ENCODE measurements at places on chromosomes 5 and 9.

DNA sequence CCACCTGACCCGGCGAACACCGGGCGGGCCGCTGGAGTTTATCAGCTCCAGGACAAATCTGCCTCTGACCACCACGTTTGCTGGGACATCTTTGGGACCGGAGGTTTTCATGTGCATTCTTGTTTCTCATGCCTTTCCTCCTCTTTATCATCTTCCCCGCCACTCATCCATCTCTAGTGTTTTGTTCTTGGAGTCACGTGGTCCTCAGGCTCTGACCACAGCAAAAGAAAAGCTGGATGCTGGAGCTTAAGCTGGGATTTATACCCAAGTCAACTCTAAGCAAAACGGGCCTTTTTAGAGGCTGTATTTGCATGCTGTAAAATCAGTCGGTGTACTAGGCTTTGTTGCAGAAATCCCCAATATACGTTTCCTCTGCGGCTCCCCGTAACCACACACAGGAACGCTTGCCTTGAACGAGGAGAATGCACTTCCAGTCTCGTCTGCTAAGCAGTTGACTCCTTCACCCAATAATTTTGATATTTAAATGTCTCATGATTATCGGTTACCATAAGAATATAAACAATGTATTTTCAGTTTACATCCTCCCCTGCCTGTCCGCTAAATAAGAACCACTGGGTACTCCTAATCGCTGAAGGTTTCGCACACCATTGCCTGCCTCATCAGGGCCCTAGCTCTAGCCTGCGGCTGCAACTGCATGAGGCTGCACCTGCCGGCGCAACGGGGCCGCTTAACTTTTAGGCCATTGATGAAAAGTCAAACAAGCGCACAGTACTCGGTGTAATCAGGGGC, 560 bp upstream of the NDUFS6 start:
- peak; percentile 29 for DNase-seq

- peak; percentile 47 for DNase-seq
Measured at GRCh38 chr5:136424835-136425584, 59.7 kb upstream of the TRPC7 start.

DNA sequence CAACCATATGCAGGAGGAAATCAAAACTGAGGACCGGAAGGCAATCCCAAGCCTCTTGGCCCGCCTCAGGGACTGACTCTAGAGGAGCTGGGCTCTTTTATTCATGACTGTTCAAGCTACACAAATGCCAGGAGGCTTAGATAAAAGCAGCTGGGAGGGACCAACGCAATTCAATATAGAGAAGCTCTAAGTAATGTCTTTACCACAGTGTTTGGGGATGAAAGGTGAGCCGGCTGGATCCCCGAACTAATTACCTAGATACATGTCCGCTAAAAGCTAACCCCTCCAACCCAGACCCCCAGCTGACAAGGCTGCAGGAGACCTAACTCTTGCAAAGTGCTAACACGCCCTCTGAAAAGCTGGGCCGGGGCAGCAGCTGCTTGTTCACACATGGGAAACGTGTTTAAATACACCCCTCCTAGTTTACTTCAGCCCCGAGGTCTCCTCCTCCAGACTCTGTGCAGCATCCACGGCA, 67.5 kb downstream of the TLE1 start:
- DNase-seq, result no peak

- no peak for DNase-seq
Measured at GRCh38 chr9:109894921-109895758, 115.1 kb downstream of the PALM2AKAP2 start.

GRCh38 chr5:180387798-180388197, 34.7 kb upstream of the GFPT2 start:
- DNase-seq, result no peak

DNA sequence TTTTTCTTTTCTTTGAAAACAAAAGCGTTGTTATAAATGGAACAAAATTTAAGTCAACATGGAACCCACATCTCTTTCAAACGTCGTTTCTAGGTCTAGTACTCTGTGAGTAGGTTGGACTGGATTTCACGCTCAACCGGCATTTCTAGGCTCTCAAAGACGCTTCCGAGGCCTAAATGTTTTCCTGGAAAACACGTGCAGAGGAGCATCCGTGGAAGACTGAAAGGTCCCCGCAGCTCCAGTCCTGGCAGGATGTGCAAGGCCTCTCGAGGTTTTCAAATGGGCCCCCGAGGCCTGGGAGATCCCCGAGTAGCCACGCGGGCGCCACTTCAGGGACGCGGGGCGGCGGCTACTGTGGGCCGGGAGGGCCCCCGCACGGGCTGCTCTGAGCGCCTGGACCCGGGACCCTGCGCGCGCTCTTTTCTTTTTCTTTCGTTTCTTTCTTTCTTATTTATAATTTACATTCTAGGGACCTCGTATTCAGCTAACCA, 4.2 kb upstream of the IRX2 start:
- DNase-seq, result no peak

DNA sequence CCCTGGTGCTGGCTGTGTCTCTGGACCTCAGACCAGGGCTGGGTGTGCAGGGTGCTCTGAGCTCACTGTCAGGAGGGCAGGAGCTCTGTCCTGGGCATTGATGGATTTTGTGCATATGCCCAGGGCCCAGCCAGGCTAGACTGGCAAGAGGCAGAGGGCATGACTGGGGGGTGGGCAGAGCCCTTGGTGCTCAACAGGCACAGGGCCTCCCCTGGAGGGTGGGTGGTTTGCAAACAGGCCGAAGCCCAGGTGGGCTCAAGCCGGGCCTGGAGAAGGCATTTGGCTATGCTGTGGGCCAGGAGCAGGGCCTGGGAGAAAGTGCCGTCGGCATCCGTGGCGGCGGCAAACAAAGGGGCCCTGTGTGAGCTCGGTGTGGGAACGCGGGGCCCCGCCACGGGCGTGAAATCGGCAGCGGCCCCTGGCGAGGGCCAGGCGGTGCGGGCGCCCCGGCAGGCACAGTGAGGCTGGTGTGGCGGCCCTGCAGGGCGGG, 1.9 kb upstream of the NRARP start:
- no peak for DNase-seq

GRCh38 chr9:121261755-121262154, 6.2 kb upstream of the GSN start:
- no peak for DNase-seq

GRCh38 chr5:32274548-32275395, 38.0 kb downstream of the MTMR12 start:
- no peak for DNase-seq

DNA sequence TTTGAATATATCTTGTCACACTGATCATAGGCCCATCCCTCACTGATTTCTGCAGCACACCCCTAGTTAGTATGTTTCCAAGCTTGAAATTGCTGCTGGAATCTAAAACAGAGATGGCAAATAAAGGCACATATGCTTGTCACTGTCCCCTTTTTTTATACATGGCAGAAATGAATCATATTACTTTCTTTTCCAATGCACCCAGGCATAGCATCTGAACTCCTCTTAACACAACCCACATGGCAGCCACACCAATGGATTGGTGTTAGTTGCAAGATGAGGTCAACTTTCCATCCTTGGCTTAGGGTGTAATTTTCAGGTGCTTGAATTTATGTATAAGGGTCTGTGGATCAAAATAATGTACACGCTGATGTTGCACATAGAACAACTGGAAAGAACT, 473.8 kb upstream of the ZNF608 start:
- no peak for DNase-seq

- no peak for DNase-seq
Measured at GRCh38 chr5:167478188-167478587, 813.3 kb upstream of the WWC1 start.

- DNase-seq, result no peak
Measured at GRCh38 chr5:168356592-168356991, 65.1 kb downstream of the WWC1 start.

- peak; percentile 87 for DNase-seq
Measured at GRCh38 chr5:96629774-96630173, 32.4 kb upstream of the CAST start.

DNA sequence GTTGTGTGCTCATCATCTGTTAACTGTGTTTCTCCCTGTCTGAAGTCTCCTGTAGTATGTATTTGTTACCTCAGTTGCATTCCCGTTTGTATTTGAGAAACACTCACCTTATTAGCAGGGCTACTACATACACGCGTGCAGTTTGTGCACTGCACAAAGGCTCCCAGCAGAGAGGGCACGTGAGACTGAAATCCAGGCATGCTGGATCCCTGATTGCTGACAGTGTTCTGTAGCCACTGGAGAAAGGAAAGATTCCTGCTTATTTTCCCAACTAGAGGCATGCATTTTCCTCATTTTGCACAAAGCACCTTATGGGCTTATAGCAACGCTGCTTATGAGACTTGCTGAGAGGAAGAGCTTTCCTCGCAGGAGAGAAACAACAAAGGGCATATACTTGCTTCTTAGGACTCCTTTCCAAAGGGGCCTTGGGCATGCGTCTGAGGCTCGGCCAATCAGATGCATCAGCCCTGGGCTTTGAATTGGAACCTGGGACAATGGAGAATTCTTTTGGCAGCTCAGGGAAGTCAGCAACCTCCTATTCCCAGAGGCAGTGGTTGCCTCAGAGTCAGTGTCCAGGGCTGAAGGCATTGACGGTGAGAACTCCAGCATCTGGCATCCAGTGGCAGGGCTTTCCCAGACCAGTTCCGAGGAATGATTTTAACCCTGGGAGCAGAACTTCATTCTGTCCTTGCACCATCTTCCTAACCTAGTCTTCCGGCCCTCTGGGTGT, 9.9 kb upstream of the MEGF10 start:
- peak; percentile 31 for DNase-seq

GRCh38 chr9:5578698-5579085, 50.2 kb upstream of the RIC1 start:
- no peak for DNase-seq

GRCh38 chr5:93092349-93093105, 488.5 kb downstream of the NR2F1-AS1 start:
- no peak for DNase-seq

GRCh38 chr9:91359734-91360470, 1.8 kb downstream of the AUH start:
- DNase-seq, result no peak

DNA sequence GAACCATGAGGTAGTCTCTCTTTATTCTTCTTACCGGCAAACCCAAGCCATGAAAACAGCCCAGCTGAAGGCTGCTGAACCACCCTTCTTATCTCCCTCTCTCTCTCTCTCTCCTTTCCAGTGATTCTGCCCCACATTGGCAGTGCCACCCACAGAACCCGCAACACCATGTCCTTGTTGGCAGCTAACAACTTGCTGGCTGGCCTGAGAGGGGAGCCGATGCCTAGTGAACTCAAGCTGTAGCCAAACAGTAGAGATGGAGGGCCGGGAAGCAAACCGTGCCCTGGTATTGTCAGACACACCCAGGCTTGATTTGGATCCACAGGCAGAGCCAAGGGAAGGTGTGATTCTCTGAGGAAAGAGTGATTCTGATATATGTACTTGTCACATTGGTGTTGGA, 14.0 kb downstream of the GRHPR start:
- DNase-seq, result no peak

DNA sequence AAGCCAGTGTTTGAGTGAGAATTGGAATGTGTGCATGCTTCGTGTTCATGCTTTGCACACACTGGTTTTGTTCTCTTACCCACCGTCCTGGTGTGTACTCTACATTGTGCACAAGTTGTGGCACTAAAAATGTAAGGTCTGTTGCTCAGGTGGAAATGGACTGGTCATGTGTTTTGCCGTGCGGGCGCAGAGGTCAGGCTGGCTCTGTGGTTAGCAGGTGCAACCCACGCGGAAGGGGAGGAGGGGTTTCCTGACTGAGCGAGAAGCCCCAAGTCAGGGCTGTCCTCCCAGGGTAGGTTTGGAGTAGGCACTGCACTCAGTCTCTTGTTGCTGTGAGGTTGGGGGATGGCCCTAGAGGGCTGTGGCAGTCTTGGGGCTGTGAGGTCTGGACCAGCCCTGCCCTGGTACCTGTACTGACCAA, 86.6 kb downstream of the EHMT1 start:
- no peak for DNase-seq

DNA sequence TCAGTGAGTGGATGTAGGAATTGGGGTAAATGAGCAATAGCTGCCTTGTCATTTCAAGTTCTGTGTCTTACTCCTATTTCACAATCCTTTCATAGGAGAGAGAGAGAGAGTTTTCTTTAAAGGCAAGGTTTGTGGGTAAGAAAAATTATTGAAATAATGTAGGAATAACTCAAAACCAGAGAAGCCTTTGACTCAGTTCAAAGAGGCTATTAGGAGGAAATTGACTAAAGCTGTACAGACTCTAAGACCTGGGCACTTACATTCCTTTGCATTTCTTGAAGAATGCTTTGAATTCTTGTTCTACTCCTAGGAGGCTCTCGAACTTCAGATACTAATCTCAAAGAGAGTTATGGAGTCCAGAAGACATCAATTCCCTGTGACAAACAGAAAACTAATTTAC, 257.1 kb downstream of the FBXL7 start:
- no peak for DNase-seq

DNA sequence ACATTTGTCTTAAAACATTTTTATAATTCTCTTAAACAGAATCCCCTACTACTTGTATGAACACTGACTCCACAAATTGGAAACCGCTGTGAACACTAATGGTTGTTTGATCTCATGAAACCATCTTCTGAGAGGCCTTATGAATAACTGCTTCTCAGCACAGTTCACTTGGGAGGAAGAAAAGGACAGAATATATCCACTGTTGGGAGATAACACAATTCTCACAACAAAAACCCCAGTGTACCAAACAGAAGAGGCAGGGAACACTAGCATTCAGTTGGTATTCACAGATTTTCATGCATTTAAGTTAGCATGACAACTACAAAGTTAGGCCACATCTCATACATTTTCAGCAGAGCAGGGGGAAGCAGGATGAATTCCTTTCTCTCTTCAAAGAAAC, 89.0 kb upstream of the SELENOP start:
- no peak for DNase-seq

DNA sequence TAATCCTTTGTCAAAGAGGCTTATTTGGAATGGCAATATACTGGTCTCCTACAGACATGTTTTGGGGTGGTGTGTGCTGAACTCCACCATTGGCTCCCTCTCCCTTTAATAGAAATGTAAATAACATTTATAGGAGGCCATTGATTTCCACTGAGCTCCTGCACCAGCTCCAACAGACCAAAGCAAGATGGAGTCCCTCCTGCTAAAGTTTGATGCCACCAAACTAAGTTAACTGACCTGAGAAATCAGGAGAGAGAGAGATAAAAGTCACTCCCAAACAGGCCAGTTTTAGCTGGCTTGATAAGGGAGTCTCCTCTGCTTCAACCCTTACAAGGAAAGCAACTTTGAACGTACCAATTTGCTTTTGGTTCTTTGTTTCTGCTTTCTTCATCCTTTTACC, 8.1 kb upstream of the SPIN1 start:
- no peak for DNase-seq

DNA sequence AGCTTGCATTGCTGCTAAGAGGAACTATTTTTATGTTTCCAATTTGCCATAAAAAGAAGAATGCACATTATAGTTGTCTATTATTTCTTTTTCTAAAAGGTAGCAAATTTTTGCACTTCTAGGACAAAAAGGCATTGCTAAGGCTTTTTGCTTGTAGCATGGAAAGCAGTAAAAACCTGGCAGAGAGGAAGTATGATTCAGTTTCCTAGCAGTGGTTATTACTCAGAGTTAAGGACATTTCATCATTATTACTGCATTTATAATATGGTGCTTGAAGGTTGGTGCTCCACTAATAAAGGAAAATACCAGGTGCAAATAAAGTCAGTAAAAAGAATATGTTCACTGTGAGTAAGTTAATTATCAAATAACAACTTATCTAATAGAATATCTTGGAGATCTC, 179.8 kb upstream of the PLPPR1 start:
- DNase-seq, result no peak

- no peak for DNase-seq
Measured at GRCh38 chr9:3511551-3511950, 14.2 kb downstream of the RFX3 start.

Data from T47D (cell line).